ENCODE measurements at places on chromosomes 6 and 20. TPM values are rescaled to one million over a fixed set of nuclear protein-coding genes. Genes with fewer than 3 reads are reported as not detected.

DNA sequence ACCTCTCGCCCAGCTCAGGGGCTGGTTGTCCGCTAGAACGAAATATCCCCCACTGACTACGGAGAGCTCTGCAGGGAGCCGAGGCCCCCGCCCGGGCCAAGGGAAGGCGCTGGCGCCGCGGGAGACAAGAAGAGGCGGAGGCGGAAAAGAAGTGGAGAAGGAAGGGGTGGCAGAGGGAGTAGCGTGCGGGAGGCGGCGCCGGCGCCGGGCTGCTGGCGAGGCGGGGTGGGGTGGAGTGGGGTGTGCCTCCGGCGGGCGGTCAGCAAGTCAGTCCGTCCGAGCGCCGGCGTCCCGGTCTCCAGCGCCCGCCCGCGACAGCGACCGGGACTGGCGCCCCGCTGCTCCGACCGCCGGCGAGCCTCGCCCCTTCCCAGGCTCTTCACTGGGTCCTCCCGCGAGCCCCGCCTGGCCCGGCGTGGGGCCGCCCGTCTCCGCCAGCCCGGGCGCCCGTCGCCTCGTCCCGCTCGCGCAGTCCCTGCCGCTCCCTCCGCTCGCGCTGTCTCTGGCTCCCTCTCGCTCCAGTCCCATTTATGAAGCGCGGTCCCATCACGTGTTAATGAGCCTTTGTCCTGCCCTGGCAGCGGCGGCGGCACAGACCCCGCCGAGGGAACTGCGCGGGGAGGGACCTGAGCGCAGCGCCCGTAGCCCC, at the start of gene CNR1:
Gene CNR1 (minus strand): TSS at position 504 of the 649 bp plus-strand sequence. CDS start 21,073 bp downstream, outside the sequence.
- peak; percentile 35 for DNase-seq

DNA sequence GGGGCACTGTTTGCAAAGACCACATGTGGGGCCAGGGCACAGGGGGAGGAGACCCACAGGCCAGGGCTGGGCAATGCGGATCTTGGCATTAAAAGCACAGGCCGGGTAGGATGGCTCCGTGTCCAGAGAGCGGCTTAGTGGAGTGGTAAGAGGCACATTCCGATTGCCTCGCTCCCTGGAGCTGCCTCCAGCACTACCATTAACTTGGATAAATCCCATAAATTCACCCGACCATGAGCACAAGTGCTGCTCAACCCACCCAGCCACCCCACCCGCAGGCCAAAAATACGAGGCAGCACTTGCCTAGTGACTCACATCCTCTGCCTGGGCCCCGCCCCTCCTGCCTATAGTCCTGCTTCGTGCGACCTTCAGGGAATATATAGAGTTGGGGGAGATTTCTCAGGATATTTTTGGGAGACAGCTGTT, 67.5 kb upstream of the QKI start:
- DNase-seq: no peak

- no peak for DNase-seq
Measured at GRCh38 chr6:45605971-45606370, 228.2 kb upstream of the SUPT3H start.

ATP6V1G2 gene
- total RNA-seq: 0.81 TPM

DNA sequence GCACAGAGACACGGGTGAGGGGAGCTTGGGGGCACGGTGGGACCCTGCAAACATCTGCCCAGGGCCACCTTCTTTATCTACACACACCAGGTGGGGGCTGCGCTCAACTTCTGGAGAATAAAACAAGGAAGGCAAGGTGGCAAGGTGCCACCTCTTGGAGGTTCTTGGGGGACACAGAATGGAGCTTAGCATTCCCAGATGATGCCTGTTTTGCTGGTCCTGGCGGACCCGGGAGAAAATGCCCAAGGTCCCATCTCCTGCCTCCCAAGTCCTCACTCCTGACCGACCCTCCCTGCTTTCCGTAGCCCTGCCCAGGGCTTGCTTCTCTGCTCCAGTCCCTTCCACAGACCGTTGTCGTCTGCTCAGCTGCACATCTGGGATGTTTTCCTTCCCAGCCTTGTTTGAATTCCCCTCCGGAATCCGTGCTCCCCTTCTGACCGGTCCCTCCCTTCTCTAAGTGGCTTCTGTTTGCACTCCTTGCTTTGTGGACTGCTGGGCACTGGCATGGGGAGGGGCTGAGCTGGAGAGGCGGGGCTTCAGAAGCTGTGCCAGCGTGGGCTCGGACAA, 13.1 kb downstream of the ITPR3 start:
- DNase-seq: no peak

GRCh38 chr6:144286503-144287393, 1.6 kb downstream of the UTRN start:
- DNase-seq: peak; percentile 84

GRCh38 chr20:60167812-60168211, 209.6 kb downstream of the CDH26 start:
- no peak for DNase-seq

DNA sequence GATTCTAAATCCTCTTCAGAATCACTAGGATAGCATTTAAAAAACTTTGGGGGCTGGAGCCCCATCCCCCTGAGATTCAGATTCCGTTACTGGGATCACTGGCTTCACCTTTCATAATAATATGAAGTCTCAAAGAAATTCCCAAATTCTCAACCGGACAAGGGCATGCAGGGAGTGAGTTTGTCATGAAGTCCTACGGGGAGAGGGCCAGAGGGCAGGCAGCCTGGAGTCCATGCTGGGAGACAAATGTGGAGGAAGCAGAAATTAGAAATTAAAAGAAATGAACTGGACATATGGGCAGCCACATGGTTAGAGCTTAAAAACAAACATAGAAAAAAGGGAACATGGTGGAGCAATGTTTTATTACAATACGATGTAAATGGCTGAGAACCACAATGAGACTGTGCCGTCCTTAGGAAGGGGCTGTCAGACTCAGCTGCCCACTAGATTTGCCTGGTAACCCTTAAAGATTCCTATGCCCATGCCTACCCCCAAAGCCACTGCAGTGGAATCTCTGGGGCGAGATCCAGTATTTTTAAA, 142.6 kb downstream of the CEBPB start:
- DNase-seq: no peak

DNA sequence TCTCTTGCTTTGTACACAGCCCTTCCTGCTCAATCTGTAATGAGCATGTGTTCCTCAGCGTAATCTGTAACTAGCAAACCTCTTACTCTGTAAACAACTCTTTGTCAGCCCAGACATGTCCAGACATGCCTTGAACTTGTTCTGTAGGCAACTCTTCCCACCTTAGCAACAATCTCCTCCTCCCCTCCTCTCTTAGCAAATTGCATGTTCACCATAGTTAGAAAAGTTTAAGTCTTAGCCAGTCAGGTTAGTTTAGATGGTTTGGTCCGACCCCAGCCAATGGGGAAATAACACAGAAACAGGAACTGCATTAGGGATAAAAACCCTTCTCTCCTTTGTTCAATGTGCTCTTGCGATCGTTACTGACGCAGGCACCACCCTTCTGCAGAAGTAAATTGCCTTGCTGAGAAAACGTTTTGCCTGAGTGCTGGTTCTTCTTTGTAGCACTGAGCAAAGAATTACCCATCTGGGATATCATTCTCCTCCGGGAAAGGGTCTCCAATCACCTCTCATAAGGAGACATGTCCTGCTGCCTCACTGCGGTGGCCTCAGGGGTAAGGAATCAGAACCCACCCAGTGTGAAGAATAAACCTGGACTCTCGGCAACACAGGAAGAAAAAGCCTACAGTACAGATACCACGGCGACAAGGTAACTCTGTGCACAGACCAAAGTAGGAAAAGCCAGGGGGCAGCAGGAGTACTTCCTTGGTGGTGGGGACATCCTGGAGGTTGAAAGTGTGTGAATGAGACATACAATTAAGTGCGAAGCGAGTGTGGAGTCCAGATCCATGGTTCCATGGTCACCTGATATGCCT, 26.2 kb downstream of the PLN start:
- DNase-seq: no peak

- peak; percentile 70 for DNase-seq
Measured at GRCh38 chr20:49697071-49697470, 16.6 kb downstream of the B4GALT5 start.

NDRG3 gene
- 7.6 TPM for total RNA-seq

- DNase-seq: no peak
Measured at GRCh38 chr6:6875818-6876470, 231.8 kb upstream of the RREB1 start.

Data from pancreas (tissue), 10 donors.